ENCODE measurements at places on chromosomes 16 and 17.

- no peak for DNase-seq
Observed at GRCh38 chr16:27378871-27379481, 23.0 kb upstream of the IL21R start.

GRCh38 chr17:72403713-72404209 is 282.9 kb downstream of the SOX9 start:
- no peak for DNase-seq

DNA sequence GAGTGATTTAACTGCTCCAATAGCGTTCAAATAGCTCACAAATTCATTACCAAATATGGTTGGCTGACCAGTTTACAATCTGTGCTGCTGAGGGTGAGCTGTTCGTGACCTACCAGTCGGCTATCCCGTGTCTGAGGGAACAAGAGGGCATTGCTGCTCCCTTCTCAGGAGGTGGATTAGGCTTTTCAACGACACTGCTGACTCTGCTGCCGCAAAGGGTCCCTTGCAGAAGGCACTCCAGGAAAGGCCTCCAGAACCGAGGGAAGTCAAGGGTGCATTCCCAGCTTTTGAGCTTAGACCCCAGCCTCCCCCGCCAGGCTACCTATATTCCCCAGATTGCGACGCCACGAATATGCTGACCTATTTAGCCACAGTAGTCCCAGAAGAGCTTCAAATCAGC is 32.3 kb downstream of the GJC1 start:
- DNase-seq: no peak

GRCh38 chr17:50830352-50830751 is 5.0 kb upstream of the WFIKKN2 start:
- DNase-seq: no peak

GRCh38 chr16:66442502-66443268 is 15.6 kb downstream of the BEAN1 start:
- DNase-seq: no peak

DNA sequence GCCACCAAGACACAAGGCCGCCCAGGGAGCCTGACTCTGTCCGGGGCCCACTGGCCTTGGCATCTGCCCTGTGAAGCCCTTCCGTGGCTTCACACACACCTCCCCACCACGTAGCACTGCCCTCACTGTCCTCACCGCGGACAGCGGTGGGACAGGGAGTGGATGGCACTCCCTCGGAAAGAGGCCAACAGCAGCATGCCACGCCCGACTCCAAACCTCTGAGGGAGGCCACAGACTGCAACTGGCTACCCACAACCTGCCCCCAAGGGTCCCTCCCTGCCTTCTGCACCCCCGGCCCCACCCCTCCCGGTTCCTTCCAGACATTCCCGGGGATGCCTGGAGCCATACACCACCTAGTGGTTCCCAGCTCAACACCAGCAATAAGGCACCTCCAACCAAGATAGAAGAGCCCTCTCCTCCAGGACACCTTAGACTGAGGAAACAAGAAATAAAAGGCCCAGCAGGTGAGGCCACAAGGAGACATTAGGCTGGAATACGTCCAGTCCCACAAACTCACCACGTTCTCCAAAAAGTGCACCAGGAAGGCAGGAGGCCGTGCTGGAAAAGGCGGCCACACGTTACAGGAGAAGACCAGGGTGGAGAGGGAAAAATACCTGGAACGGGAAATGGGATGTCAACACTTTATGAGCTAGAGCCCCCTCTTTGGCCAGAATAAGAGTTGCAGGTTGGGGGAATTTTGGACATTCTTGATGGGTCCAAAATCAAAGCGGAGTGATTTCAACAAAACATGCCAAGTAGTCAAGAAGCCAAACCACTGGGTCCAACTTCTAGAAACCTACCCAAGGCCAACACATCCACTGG is 310.0 kb downstream of the SOX9 start:
- no peak for DNase-seq

All from activated CD8-positive, alpha-beta memory T cell treated with anti-CD3 and anti-CD28 coated beads for 1 hour (primary cell).